Ascending aorta (tissue), 2 donors: ENCODE measurements at places on chromosomes 4 and X.

GRCh38 chrX:31199056-31199839, 127.4 kb upstream of the FTHL17 start:
- DNase-seq = no peak

- DNase-seq = no peak
Measured at GRCh38 chr4:33722800-33723516, 2521.4 kb downstream of the ARAP2 start.

DNA sequence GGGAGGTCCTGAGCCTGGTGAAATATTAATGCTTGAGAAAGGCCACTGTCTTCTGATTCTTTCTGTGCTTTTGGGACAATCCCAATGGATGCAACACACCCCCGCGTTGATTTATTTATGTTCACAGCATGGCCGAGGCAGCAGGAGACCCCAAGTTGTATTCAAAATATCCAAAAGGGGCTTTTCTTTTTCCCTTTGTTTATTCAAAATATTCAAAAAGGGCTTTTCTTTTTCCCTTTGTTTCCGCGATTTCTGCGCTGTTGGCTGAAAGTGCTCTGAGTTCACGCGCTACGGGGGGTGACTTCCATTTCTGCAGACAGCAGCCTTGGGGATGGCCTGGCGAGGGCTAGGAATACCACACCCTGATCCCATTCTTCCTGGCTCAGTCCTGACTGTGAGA, 59.5 kb upstream of the PPP2R3B start:
- DNase-seq = no peak

DNA sequence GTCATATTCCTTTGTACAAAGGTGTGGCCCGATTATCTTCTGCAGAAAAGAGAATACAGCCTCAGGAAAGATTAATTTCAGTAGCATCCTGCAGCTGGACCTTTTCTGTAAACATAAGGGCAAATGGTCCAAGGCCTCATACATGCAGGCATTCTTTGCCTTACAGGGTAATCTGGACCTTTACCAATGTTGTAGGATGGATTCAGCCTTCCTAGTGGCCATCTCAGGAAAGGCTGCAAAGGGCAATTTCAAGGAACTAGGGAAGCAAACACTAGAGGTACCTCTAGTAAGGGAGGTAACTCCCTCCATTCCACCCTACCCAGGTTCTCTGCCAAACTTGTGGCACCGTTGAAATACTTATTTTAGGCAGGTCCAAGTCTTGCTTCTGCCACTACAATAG, 43.0 kb downstream of the UGT2B28 start:
- DNase-seq = no peak

GRCh38 chrX:24696294-24696693, 2.6 kb downstream of the POLA1 start:
- no peak for DNase-seq

GRCh38 chr4:94711635-94712034, 46.1 kb upstream of the BMPR1B start:
- no peak for DNase-seq

GRCh38 chr4:17448689-17449088, 63.2 kb downstream of the QDPR start:
- no peak for DNase-seq

GRCh38 chr4:128068918-128069317, 7.8 kb downstream of the LARP1B start:
- DNase-seq = no peak

DNA sequence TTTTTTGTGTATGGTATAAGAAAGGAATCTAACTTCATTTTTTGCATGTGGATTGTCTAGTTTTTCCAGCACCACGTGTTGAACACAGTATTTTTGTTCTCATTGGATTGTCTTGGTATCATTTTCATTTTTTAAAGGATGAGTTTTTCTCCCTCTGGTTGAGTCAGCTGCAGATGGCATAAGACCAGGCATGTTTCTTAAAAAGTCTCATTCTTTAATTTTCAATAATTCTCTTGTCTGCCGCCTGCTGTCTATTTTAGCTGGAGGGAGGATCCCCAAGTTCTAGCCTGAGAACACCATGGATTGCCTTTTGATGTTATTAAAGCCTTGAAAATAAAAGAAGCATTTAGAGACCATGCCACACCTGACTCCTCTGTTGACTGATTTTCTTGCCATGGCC, 263.8 kb downstream of the ARHGAP24 start:
- DNase-seq = no peak

DNA sequence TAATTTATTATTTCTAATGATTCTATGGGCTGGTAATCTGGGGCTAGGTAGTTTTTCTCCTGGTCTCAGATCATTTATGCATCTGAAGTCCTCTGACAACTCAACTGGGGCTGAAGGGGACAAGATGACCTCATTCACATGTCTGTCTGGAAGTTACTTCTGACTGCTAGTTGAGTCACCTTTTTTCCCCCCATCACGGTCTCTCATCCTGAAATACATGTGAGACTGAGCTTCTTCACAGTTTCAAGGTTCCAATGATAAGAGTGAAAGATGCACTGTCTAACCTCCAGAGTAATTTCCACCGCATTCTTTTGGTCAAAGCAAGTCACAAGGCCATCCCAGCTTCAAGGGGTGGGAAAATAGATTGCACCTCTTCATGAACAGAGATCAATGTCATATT, 356.7 kb upstream of the RPS6KA3 start:
- DNase-seq = no peak

- peak; percentile 53 for DNase-seq
Measured at GRCh38 chr4:3711183-3712111, 54.7 kb upstream of the ADRA2C start.

DNA sequence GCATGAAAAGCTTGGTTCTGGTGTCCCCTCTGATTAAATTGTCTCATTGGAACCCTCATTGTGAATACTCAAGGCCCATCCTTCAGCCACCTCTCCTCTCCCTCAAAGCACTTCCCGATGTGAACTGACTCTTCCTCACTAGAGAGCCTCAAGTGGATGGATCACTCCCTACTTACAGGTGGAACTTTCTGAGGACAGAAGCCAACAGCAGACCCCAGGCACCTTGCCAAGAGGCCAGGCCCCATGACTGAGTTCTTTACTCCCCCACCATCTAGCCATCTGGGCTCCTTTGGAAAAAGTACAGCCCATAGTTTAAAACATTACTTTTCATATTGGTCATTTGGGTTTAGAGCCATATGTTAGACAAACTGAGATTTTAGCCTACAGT, 224.1 kb downstream of the SHROOM3 start:
- DNase-seq = no peak

GRCh38 chrX:81202456-81202819, 536 bp downstream of the SH3BGRL start:
- no peak for DNase-seq

DNA sequence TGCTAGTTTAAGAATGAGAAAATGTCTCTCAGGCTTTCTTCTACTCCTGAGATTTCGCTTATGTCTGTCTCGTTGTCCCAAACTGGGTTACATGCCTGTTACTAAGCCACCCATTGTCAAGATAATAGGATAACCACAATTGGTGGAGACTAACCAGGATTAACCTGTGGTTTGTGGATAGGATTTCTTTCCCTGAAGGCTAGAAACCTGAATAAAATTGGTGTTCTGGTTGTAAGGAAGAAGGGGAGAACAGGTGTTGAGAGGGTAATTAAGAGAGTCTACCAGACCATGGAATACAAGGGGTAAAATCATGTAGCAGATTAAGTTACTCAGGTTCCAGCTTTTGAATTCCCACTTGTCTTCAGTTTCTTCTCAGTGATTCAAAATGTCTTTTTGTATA, 225.4 kb downstream of the CPE start:
- no peak for DNase-seq

DNA sequence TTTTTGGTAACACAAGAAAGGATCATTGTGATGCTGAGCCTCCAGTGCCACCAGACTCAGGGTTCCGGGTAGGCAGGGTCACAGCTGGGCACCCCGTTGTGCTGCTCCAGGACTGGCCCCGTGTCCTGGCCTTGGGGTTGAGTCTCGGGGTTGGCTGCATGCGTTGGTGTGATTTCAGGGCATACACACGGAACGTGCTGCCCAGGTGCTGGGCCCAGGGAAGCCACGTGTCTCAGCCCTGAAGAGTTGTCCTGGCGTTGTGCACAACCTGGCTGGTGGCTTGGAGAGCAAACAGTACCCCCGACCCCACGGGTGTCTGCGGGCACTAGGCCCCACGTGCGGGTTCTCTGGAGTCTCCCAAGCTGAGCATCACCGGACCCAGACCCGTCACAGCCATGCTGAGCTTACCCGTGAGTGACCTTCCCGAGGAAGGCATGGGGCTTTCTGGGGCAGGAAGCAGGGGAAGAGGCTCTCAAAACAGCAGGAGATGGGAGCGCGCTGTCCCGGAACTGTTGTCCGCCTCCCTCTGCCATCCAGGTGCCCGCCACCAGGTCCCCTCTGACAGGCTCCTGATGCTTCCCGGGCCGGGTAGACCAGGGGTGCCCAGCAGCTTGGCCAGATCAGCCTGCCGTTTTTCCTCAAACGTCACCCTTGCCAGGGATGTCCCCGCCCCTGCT, 66.1 kb upstream of the ENPP6 start:
- no peak for DNase-seq

DNA sequence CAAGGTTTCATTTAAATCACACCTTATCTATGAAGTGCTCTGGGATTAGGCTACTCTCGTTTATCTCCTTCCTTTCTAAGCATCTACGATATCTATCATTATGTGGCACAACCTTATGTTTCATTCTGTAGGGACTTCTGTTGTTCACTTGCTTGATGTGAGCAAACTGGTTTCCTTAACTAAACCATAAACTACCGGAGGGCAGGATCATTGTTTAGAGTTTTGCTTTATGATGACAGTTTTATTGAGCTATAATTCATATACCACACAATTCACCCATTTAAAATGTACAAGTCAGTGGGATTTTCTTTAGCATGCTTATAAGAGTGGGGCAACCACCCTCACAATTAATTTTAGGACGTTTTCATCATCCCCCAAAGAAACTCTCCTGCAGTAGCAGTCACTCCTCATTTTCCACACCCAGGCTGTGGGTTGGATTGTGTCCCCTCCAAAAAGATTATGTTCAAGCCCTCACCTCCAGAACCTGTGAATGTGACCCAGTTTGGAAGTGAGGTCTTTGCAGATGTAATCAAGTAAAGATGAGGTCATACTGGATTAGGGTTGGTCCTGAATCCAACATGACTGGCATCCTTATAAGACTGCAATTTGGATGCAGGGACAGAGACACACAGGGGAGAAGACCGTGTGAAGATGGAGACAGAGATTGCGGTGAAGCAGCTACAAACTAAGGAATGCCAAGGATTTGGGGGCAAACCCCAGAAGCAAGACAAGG, 42.1 kb upstream of the SH3RF1 start:
- no peak for DNase-seq

- no peak for DNase-seq
Measured at GRCh38 chr4:38800961-38801450, 3.6 kb downstream of the TLR1 start.

DNA sequence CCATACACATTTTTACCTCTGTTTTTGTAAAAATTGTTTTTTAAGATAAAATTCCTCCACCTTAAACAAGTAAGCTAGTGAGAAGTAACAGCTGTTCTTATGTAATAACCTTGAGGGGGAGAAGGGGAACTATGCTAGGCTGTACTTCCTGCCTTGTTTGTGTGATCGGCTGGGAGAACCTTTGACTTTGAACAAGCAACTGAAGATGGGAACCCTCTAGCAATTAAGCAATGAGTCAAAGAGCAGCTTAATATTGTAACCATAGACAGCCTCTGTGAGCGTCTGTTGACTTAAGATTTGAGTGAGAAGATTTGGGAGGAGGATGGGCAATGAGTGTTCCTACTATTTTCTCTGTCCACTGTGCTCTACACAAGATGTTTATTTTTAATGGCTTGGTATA, 135.1 kb downstream of the SCLT1 start:
- no peak for DNase-seq

GRCh38 chr4:2802618-2803531, 10.0 kb downstream of the SH3BP2 start:
- DNase-seq = no peak

DNA sequence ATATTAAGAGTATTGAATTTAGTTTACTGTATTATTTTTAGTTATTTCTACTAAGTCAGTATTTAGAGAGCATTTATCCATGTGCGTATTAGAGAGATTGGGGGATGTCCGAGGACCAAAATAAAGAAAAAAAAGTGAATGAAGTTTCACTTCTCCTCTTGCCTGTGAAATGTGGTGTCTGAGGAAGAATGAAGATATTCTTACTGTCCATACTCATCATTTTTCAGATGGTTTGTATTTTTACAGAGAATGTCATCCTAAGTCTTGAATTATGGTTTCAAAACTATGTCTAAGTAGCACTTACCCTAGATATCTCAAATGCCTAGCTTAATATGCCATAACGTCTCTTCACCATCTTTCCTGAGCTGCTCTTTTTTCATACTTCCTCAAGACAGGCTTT, 854.3 kb downstream of the C4orf33 start:
- no peak for DNase-seq
